ENCODE measurements at places on chromosomes 7 and 10. TPM values are rescaled to one million over a fixed set of nuclear protein-coding genes. Genes with fewer than 3 reads are reported as not detected.

DNA sequence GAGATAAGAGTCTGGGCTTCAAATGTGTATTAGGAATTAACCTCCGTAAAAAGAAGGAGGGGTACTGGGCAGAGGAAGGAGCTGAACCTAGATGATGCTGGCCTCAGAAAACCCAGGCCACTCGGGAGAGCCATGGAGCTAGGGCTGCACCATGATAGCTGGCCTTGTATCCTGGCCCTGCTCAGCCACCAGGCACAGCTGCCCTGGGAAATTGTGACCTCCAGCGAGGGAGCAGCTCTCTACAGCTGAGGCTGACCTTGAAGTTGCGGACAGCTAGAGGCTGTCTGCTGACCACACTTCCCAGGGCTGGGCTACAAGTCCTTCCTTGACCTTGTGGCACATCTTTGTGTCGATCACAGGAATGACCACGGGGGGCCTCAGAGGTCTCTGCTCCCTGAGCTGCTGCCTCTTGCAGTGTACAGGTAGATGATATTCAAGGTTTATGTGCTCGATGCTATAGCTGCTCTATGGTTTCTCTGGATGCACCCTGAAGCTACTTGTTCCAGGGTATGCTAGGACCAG is 38.3 kb upstream of the SLC35B4 start:
- no peak for DNase-seq

GRCh38 chr10:132172091-132173066 is 14.4 kb upstream of the DPYSL4 start:
- DNase-seq = no peak

The CRYGN gene
- total RNA-seq = not detected

- DNase-seq = no peak
Observed at GRCh38 chr7:42395607-42396006, 158.6 kb upstream of the GLI3 start.

The GPER1 gene
- total RNA-seq = 1.8 TPM

DNA sequence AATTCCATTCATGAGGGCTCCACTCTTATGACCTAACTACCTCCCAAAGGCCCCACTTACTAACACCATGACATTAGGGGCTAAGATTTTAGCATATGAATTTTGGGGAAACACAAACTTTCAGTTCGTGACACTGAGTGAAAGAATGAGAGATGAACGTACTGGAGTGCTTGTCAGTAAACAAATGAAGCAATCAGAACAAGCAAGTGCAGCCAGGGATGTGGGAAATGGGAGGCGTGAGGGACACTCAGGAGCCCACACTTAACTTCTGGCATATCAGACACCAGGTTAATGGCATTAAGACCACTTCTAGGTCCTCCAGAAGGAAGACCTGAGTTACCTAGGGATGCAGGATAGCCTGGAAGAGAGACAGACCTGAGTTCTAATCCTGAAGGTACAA is 2.3 kb upstream of the MDFIC start:
- no peak for DNase-seq

DNA sequence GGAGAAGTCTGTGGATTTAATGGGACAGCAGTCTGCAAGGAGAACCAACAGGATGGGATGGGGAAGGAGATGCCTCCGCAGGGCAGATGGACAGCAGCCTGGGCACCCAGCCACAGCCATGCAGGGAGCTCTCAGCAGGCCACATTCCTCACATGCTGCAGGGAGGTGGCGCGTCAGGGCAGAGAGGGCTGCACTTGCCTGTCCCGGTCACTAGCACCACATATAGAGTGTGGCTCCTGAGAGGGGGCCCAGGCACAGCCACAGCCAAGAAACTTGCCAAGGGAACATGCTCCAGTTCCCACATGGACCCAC is 86.8 kb upstream of the ZMIZ1 start:
- DNase-seq = no peak

DNA sequence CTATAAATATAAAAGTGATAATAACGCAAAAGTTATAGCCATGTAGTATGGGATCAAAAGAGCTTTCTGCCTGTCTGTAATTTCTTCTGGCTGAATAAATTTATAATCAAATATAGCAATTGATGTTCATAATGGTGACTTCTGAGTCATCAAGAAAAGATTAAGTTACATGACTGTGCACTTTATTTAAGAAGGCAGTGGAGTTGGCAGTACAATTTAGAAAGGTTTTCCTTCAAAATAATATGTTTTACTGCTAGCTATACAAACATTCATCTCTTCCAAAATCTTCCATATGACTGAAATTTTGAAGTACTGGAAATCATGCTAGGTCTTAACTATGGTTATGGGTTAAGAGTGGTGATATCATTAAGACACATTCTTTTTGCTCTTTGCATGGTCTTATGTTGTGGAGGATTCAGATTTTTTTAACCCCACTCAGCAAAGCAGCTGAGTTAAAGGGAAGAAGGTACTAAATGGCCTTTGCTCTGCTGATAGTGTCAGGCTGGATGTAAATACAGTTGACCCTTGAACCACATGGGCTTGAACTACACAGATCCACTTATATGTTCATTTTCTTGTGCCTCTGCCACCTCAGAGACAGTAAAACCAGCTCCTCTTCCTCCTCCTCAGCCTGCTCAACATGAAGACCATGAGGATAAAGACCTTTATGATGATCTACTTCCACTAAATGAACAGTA is 323.6 kb downstream of the BBS9 start:
- DNase-seq = no peak

The STOX1 gene
- total RNA-seq = 0.10 TPM

DNA sequence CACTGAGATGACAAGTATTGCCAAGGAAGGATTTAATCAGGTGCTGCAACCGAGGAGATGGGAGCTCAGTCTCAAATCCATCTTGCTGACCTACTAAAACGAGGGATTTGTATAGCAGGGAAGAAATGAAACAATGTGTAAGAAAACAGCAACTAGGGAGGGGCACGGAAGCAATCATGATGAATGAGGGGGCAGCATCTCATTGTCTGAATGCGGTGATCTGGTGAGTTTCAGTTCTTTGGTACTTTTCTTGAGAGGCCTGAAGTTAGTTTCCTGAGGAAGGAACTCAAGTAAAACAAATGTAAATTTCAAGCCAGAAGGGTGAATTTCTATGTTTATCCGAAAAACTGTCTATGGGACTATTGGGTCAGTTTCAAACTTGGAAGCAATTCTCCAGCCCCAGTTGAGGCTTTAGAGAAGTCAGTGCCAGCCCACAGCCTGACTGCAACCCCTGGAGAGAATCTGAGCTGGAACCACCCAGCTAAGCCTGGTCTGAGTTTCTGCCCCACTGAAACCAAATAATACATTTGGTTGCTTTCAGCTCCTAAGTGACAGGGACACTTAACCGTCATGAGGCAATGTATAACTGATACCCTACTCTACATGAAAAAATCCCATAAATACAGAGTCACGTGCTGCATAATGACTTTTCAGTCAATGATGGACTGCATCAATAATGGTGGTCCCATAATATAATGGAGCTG is 45.8 kb upstream of the TNS3 start:
- DNase-seq = no peak

The C10orf90 gene
- total RNA-seq = not detected

DNA sequence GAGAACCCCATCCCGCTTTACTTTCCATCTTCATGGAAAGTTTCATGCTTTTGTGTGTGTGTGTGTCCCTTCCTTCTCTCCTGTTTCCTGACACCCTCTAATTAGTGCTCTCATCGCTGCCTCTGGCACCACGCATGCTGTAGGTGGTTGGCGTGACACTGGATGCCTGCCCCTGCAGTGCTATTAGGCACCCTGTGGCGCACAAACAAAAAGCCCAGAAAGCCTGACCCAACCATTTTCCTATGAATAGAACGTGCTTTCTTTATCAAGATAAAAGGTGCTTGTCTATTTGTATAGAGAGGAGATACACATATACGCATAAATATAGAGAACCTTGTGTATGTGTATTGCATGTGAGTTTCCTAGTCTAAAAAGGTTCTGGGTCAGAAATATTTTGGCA is 120.8 kb upstream of the CDCA7L start:
- DNase-seq = no peak

The LRRN3 gene
- 0.76 TPM for total RNA-seq

The ZNF804B gene
- total RNA-seq = not detected

GRCh38 chr10:15370212-15370855 is 755 bp downstream of the FAM171A1 start:
- DNase-seq = no peak

The ZP3 gene
- 4.0 TPM for total RNA-seq

- no peak for DNase-seq
Observed at GRCh38 chr7:69696686-69697685, 98.7 kb downstream of the AUTS2 start.

The RHOBTB1 gene
- 42.7 TPM for total RNA-seq

DNA sequence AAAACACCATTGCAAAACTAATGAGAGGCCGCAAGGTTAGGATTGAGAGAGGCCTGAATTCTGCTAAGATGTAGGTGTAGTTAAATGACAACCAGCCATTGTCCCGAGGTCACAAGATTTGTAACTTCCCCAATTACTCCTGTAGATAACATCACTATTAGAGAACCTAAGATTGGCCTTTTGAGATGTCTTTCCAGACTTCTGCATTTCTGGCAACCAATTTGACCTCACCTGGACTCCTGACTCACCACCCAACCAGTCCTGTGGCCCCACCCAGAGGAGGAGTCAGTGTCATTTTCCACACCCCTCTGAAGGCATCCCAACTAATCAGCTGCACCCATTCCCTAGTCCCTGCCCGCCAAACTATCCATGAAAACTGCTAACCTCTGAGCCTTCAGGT is 115.7 kb downstream of the PRKAG2 start:
- DNase-seq = no peak

- DNase-seq = no peak
Observed at GRCh38 chr10:131233611-131234258, 77.8 kb downstream of the TCERG1L start.

DNA sequence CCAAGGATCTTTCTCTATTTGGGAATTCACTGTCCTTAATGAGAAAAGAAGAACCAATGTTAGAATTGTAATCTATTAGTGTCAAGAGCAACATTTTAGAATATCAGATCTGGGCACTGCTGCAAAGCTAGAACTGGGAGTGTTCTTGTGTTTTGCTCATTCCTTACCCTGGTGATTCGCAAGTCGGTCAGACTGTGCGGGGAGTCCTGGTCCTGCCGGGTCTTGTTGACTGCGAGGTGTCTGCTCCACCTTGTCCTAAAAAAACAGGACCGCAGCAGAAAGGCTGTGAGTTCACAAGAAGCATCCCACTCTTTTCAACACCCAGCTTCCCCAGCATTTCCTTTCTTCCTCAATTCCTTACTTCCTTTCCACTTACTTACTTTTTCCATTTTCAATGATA is 79.0 kb downstream of the GRB10 start:
- no peak for DNase-seq

The LMTK2 gene
- total RNA-seq = 14.6 TPM

The FAM237B gene
- total RNA-seq = not detected

The OR2A42 gene
- total RNA-seq = not detected

DNA sequence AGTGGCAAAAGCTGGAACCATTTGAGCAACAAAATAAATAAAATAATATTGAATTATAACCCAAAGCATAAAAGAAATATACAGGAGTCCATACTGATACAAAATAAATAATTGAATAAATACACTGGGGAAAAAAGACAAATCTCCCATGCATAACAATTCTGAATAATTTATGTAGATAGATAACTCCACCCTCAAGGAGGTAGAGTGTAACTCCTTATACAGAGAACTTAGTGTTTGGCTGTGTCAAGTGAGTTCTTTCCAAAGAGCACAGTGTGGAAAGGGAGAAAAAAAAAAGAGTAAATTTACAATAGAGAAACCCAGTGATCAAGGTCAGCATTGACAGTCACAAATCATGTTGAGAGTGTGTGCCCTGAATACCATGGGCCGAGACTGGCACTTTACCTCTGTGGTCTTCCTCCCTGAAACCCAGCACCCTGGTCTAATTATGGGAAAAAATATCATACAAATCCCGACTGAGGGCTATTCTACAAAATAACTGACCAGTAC is 5.5 kb downstream of the PIK3AP1 start:
- DNase-seq = no peak

DNA sequence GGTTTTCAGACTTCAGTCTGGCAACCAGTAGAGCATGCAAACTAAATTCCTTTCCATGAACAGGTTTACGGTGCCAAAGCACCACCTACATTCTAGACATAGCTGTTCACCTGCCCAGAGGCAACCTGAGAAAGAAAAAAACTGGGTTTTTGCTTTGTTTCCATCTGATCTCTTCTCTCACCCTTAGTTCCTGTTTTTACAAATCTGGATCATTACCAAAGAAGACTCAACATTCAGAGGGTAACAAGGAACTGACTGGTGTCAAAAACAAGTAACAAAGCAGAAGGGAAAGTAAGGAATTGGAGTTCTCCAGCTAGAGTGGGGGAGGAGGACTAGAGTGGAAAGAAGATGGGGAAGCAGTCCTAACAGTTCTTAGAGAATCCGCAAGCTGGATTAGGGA is 36.4 kb downstream of the CPVL start:
- DNase-seq = no peak

The IKZF1 gene
- not detected for total RNA-seq

DNA sequence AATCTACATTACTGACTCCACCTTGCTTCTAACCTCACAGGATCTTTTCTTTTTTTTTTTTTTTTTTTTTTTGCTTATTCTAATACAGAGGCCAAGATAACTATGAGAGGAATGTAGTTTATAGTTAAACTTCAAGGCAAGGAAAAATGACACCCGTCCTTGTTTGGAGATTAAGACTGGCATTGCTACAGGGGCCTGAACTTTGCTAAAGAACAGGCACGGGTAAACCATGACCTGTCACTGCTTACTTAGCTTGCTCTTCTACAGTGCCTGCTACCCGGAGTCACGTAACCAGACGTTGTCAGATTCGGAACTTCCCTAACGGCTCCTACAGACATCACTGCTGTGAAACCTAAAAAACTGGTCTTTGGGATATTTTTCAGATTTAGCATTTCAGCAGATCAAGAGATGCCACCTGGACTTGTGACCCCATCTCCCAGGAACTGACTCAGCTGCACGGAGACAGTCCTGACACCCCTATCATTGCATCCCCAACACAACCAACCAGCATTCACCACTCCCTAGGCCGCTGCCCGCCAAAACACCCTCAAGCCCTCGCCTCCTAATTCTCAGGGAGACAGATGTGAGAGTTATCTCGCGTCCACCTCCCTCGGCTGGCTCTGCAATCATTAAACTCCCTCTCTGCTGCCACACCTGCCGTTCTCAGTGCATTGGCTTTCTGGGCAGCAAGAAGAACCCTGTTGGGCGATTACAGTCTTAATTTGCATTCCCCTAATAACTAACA is 27.5 kb downstream of the MAD1L1 start:
- no peak for DNase-seq

GRCh38 chr10:475709-476454 is 213.6 kb downstream of the DIP2C start:
- DNase-seq = no peak

GRCh38 chr7:140885735-140886334 is 38.9 kb downstream of the BRAF start:
- no peak for DNase-seq

DNA sequence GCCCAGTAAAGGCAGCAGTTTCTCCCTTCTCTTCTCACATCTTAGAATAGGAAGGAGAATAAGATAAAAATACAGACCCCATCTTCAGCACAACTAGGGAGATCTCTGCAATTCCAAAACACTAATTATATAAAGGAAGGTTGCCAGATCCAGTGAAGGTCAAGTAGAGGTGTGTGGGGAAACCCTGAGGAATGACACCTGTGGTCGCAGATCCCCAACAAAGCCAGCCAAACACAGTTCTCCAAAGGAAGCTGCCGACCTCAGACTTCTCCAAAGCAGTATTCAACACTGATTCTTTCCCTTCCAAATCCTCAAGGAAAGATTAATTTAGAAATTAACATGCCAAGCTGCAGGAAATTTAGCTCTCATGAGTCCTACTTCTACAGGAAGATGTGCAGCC is 62.9 kb upstream of the OIT3 start:
- DNase-seq = no peak

GRCh38 chr7:21300692-21301091 is 127.2 kb upstream of the SP4 start:
- DNase-seq = no peak

Measured in glomerular endothelial cell (primary cell).